Keratinocyte (primary cell): ENCODE measurements at places on chromosomes 7 and 10. TPM values are rescaled to one million over a fixed set of nuclear protein-coding genes. Genes with fewer than 3 reads are reported as not detected.

DGKI gene
- 0.01 to 0.14 TPM in 2 of 3 replicates, not detected in the other for polyA plus RNA-seq

ELOVL3 gene
- 0.10 to 0.42 TPM (median 0.26 TPM) in 3 replicates for polyA plus RNA-seq

COL26A1 gene
- polyA plus RNA-seq: not detected in 3 replicates

SFRP4 gene
- not detected in 3 replicates for polyA plus RNA-seq

- no peak for DNase-seq
Measured at GRCh38 chr7:69860941-69861622, 262.8 kb downstream of the AUTS2 start.

DNA sequence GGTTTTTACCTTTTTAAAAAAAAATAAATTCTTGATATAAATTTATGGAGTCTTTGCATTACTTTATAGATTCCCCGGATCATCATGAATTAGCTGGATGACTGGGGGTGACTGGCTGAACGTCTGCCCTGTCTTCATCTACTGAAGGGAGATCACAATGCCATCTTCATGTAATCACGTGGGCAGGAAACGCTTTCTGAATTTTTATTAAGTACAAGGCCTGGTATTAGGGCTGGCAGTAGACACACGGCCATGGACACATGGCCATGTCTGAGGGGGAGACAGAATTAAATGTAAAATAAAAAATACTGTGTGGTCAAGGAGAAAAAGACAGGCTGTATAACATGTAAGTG lies 111.2 kb downstream of the VIPR2 start:
- DNase-seq: no peak

DNA sequence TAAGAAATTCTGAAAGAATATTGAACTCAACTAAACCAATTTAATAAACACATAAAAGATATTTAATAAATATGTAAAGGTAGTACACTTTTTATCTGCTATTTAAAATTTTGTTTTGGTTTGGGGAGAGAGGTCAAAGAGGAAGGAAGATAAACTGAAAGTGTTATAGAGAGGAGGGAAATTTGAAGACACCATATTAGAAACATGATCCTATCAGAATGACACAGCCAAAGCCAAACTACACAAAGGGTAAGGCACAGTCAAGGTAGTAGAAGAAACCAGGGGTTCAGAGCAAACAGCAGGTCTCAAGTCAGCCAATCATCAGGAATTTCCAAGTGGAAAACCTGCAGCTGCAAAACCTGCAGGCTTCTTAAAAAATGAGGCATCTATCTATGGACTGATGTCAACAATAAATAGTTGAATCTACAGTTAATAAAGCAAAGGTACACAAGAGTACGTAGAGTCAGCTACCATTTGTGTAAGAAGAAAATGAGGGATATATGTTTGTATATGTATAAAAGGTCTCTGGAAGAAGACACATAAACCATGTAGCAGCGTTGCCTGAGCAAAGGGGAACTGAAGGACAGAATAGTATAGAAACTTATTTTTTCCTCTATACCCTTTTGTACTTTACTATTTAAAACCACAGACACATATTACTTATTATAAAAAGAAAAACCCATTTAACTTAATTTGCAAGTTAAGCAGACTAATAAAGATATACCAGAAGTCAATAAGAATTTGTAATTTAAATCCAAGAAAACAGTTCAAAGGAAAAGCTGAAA lies 10.0 kb downstream of the ZNF800 start:
- DNase-seq: no peak

DNA sequence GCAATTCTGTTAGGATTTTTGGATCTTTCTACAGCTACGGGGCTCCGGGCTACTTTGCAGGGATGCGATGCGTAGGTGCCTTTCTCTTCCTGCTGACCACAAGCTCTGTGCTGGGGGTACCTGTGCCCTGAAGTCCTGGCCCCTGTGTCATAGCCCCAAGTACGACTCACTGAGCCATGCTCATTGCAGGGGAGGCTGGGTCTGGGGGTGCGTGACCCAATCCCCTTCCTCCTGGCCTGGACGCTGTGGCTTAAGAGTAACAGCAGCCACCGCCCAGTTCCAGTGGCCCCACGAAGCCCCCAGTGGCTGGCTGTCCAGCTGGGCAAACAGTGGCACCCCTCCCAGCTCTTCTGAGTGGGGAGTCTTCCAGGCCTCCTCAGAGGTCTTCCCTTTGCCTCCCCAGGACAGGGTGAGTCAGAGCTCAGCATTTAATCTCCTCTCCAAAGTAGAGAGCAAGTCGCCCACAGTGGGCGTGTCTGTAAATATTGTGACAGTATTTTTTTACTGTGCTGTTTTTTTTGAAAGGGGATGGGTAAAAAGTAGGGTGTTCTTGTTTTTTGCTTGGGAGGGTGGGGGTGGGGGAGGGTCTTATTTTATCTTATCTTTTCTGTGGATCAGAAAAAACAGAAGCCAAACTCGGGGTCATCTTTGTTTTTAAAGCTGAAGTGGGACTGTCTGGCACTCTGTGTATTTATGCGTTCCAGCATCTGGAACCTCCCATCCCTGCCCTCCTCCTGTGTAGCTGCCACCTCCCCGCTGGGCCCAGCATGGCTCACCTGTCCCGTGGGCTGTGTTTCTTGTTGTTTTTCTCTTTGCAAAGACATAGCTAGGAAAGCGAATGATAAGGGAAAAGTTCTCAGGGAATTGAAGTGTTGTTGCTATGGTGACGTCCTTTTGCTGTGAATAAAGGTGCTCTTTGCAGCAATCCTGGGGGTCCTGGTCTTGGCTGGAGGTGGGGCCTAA lies 8.2 kb downstream of the LFNG start:
- no peak for DNase-seq

GRCh38 chr10:4132216-4132556 lies 347.2 kb upstream of the KLF6 start:
- no peak for DNase-seq

DNA sequence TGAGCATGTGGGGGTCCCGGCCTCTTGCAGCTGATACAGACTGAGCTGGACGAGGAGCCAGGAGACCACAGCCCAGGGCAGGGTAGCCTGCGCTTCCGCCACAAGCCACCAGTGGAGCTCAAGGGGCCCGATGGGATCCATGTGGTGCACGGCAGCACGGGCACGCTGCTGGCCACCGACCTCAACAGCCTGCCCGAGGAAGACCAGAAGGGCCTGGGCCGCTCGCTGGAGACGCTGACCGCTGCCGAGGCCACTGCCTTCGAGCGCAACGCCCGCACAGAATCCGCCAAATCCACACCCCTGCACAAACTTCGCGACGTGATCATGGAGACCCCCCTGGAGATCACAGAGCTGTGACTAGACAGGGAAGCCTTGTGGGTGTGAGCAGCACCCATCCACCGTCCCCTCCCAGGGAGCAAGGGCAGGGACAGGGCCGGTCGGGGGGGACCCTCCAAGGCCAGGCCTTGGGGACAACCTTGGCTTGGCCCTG lies 36.1 kb downstream of the PSAP start:
- DNase-seq: no peak

DNA sequence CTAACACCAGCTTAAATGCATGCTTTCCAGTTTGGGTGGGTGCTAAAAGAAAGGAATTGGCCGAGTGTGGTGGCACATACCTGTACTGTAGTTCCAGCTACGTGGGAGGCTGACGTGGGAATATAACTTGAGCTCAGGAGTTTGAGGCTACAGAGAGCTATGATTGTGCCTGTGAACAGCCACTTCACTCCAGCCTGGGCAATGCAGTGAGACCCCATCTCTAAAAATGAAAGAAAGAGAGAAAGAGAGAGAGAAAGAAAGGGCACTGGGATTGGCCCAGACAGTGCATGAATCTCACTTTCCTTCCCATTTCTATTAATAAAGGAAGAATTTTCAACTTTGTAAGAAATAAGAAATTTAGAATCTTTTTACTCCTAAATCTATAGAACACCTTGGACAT lies 265.4 kb downstream of the CREB5 start:
- DNase-seq: no peak

DNA sequence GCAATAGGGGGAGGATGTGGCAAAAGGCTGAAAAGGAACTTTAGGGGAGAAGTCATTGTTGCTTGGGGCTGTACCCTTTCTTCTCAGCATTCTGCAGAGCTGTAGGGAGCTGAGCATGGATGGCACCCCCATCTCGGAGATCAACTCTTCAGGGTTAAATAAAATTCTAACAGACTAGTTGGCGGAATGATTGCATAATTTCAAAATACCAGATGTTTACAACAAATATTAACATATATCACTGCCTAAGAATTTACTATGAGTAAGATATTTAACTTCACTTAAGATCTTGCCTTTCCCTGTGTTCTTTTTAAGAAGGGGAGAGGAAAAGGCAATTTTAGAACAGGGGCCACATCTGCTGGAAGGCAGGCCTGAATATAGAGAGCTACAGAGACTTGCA lies 509 bp upstream of the OR2F1 start:
- no peak for DNase-seq

GRCh38 chr7:44380189-44380830 lies 54.9 kb upstream of the CAMK2B start:
- no peak for DNase-seq
